ENCODE measurements at places on chromosomes 4 and X.

- DNase-seq = peak; percentile 61
These were observed 30.4 kb downstream of the ELF4 start for GRCh38 chrX:130079824-130080406.

DNA sequence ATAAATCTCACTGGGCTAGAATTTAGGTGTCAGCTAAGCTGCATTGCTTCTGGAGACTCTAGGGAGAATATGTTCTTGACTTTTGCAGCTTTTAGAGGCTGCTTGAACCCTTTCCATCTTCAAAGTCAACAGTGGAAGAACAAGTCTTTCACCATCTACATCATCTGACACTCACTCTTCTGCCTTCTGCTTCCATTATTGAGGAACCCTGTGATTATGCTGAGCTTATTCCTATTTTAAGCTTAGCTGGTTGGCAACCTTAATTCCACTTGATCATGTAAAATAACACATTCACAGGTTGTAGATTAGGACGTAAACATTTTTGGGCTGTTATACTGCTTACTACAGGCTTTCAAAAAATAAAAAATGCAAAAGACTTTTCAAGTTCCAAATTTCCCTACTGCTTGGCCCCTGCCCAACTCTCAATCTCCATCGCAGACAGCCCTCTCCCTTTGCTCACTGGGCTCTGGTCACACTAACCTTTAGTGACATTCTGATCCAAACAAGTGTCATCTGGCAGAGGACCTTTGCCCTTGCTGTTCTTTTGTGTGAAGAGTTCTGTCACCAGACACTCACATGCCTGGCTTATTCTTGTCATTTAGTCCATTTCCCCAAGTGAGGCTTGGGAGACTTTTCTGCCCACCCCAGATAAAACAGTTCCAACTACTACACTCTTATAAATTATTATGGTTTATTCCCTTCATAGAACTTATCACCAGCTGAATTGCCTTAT is 1056.0 kb downstream of the STIM2 start:
- DNase-seq = no peak

GRCh38 chr4:10186228-10187214 is 69.9 kb upstream of the WDR1 start:
- DNase-seq = no peak

DNA sequence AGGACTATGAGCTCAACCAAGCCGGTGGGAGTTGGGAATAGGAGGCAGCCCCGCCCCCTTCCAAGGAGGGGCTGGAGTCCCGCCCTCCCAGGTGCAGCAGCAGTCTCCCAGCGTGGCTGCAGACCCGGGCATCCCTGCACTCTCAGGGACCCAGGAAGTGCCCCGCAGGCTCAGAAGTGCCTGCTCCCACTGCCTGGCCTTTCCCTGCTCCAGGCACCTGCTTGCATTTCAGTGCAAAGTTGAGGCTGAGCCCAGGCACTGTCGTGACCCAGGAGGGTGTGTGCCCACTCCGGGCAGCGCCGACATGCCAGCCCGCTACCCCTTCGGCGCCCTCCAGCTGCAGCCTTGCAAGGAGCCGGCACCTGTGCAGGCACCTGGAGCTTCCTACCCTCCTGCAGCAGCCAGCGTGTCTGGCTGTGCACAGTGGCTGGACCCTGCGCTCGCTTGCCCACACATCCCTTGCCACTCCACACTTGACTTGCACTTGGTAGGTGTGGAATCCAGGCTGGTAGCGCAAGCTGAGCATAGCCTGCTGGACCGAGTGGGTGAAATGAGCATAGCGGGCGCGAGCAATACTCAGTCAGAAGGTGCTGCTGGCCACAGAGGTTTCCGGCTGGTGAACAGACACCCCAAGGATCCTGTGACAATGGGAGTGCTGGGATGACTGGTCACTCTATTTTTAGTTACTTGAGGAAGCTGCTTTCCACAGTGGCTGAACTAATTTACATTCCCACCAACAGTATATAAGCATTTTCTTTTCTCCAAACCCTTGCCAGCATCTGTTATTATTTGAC is 236.3 kb downstream of the PCDH10 start:
- no peak for DNase-seq

GRCh38 chrX:67953658-67954057 is 409.8 kb downstream of the AR start:
- no peak for DNase-seq

DNA sequence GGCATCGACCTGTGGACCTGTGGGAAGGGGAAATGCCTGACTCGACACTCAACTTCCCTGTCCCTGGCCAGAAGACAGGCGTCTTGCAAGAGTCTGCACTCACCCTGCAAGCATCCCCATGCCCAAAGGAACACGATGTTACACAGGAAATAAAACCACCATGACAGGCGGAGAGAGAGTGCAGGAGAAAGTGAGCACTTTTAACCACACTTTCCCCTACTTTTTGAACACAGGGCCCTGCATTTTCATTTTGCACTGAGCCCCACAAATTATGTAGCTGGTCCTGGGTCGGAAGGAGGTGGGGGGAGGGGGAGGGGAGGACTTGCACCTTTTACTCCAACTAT is 13.8 kb upstream of the MAN2B2 start:
- no peak for DNase-seq

GRCh38 chr4:159326480-159326879 is 223.6 kb downstream of the RAPGEF2 start:
- no peak for DNase-seq

DNA sequence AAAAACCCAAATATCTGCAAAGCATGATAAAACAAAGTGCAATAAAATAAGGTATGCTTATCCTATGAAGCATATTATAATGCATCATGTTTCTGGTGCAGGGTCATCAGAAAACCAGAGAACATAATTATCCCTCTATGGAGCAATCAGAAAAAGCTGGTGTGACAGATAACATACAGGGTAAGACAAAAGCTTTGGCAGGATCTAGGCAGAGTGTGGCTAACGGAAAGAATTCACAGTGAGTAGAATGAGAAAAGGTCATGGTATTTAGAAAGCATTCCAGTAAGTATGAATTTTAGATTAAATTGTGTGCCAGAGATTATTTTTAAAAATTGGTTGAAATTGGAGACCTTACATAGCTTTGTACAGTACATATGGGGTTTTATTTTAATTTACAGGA is 29.0 kb upstream of the UGT2B4 start:
- DNase-seq = no peak

- peak; percentile 18 for DNase-seq
These were observed 253.2 kb downstream of the SPRY1 start for GRCh38 chr4:123649645-123650391.

DNA sequence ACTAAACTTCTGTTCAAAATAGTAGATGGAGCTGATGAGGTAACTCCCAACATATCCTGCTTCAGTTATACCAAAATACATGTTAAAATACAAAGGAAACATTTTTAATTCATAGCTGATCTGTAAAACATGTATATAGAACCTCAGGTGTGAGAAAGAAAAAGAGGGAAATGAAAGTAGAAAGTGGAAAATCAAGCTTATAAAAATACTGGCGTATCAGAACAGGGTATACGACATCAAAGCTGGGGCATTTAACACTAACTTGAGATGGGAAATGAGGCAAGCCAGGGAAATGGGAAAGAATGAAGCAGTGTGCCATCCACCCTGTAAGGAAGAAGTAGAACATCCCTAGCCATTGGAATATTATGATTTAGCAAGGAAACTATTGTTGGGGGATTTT is 767.5 kb downstream of the DMD start:
- DNase-seq = no peak

GRCh38 chrX:114075073-114075673 is 508.7 kb upstream of the HTR2C start:
- DNase-seq = no peak

GRCh38 chr4:7356667-7357310 is 77.9 kb downstream of the PSAPL1 start:
- DNase-seq = no peak

- DNase-seq = no peak
These were observed 177.3 kb downstream of the FRMPD4 start for GRCh38 chrX:12315526-12315925.

- no peak for DNase-seq
These were observed 17.2 kb upstream of the RTL9 start for GRCh38 chrX:110341189-110342035.

DNA sequence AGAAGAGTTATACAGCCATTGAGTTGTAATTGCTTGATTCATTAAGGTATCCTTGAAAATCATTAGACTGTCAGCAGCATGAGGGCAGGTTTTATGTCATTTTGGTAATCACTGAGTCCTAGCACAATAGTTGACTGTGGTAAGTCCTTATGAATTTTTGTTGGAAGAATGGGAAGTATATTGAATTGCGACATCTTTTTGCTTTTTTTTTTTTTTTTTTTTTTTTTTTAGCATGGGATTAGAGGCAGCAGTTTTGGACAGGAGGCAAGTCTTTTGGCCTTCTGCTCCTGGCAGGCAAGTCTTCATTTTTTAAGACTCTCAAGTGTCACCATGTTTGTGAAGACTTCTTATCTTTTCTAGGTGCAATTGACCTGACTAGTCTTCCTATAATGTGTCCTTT is 29.7 kb downstream of the PRRG1 start:
- no peak for DNase-seq

DNA sequence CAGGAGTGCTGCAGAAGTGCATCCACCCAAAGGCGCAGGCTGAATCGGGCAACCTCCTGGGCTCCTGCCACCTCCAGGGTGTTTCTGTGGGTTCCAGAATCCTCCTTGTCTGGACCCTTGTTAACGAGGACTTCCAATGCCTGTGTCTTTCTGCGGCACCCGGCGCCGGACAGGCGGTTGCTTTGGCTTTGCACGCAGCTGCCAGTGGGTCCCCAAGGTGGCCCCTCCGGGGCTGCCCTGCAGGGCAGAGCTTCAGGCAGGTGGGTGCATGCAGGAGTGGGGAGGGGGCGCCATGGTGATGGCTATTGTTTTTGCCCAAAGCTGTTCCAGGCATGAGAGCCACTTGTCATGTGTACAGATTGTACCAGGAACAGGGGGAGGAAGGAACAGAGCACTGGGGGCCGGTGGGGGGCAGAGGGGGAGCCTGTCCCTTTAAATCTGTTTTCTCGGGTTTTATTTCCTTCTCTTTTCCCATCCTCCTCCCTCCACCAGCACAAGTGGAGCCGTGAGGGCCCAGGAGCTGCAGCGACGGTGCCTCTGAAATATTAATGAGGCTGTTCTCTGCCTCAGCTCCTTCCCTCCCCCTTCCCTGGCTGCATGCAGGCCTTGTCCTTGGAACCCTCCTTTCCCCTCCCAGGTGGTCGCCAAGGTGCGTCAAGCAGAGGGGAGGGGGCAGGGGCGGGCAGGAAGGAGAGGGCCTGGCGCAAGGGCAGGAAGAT is 13.1 kb downstream of the ATP2B3 start:
- no peak for DNase-seq

GRCh38 chr4:127558088-127558487 is 74.7 kb upstream of the INTU start:
- DNase-seq = no peak

GRCh38 chr4:162056990-162057389 is 106.8 kb downstream of the FSTL5 start:
- peak; percentile 77 for DNase-seq

DNA sequence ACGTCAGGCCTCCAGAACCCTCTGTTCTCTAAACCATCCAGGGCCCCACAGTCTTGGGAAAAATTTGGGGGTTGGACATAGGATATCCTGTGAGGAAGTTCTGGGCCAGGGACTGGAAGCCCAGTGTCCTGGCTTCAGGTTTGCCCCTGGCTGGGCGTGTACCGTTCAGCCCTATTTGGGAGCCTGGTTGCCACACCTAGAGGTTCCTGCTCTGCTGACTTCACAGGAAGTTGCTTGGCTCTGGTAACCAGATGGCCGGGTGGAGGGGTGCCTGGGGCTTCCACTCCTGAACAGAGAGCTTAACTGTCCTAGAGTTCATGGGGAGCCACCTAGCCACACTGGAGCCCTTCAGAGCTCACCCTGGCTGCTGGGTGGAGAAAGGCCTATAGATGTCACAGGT is 1.1 kb downstream of the TAFAZZIN start:
- DNase-seq = no peak

GRCh38 chr4:106494066-106494465 is 125.5 kb upstream of the GIMD1 start:
- DNase-seq = no peak

DNA sequence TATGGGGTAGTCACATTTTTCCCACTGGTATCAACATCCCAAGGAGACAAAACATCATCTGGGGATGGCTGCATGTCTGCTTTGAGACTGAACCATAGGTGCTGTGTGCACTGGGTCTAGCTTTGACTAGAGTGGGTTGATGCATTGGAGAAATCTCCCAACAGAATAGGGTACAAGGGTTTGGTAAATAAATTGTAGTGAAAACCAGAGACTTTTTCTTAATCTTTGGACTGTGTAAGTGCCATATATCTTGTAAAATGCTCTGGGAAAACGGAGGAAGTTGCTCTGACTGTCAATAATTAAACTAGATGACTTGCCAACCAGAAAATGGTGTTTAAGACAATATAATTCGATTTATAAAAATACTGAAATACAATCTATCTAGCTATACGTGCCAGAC is 1064.0 kb upstream of the SLIT2 start:
- no peak for DNase-seq

- no peak for DNase-seq
These were observed 26.3 kb downstream of the FLNA start for GRCh38 chrX:154348114-154348531.

DNA sequence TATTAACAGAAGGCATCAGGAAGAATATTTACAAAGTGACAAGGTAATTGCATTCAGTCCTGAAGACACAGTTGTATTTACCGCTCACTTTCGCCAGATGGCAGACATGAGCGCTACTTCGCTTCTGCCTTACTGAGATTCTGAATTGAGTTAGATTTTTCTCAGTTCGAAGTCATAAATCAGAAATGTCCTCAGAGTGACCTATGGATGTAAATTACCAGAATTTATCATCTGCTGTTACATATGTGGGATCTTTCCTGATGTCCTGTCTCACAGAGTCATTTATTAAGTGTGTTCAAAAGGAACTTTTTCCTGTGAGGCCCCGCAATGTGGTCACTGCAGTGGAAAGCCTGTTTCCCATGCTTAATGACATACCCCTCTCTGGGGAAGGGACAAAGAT is 97.3 kb upstream of the DCLK2 start:
- DNase-seq = peak; percentile 63

DNA sequence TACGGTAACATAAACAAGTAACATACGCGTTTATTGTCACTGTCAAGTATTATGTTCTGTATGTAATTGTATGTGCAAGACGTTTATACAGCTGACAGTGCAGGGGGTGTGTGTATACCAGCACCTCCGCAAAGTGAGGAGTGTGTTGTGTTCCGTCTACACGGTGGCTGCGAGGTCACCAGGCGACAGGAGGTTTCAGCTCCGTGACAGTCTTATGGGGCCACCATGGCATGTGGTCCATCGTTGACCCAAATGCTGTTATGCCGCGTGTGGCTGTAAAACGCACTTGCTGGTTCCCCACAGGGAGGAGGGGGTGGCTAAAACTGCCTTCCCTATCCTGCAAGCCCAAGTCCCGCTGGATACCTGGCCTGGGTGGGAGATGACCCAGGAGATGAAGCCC is 25.0 kb downstream of the NSG1 start:
- no peak for DNase-seq

GRCh38 chr4:105786748-105787147 is 78.2 kb downstream of the GSTCD start:
- no peak for DNase-seq

DNA sequence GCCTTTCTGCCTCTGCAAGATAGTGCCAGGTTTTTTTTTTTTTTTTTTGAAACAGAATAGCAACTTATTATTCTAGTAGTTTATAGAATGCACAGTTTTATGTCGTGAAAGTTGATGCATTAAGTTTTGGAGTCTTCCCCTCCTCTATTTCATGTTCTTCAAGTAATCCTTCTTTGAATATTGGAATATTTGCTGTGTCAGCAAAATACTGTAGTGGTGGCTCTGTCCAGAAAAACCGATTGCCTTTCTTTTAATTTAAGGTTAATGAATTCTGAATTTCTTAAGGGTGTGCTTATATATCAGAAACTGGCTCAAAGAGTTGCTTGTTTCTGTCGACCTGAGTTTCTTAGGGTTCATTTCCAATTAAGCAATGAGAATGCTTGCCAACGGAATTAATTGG is 34.8 kb upstream of the TMSB15B start:
- DNase-seq = no peak
